Endodermal cell (in vitro differentiated cells): ENCODE measurements at places on chromosomes 13 and 19. TPM values are rescaled to one million over a fixed set of nuclear protein-coding genes. Genes with fewer than 3 reads are reported as not detected.
A peak's percentile ranks its signal among the peaks of the same experiment; 100 is the strongest.

Gene ZNF723
- total RNA-seq, result not detected in 3 replicates

Gene LYPD3
- 0.50 and 0.51 TPM in 2 replicates for total RNA-seq

Gene MED4
- 55.1 and 56.4 TPM in 2 replicates for total RNA-seq

- no peaks in the 10 kb centered on the region for H3K27me3 ChIP-seq
- no peak within 1 kb of the TSS for H3K27ac ChIP-seq
- peaks cover 7% of the 10 kb centered on the region for H3K36me3 ChIP-seq
- DNase-seq, result peak; percentile 95
- H3K4me3 ChIP-seq, result peak within 1 kb of the TSS; percentile 95
- H3K4me1 ChIP-seq, result no peaks in the 10 kb centered on the region
Observed at GRCh38 chr19:53192771-53193534, at the start of gene ZNF665. TSS of gene ZNF665 (minus strand) at chr19:53193358. CDS start at chr19:53182898, 10,460 bp downstream.

- no peak overlapping the region for H3K4me3 ChIP-seq
- H3K36me3 ChIP-seq, result peaks cover 4% of the 10 kb centered on the region
- no peaks in the 10 kb centered on the region for H3K4me1 ChIP-seq
- no peak for DNase-seq
Observed at GRCh38 chr19:19451429-19452242, 46.2 kb downstream of the GATAD2A start.

DNA sequence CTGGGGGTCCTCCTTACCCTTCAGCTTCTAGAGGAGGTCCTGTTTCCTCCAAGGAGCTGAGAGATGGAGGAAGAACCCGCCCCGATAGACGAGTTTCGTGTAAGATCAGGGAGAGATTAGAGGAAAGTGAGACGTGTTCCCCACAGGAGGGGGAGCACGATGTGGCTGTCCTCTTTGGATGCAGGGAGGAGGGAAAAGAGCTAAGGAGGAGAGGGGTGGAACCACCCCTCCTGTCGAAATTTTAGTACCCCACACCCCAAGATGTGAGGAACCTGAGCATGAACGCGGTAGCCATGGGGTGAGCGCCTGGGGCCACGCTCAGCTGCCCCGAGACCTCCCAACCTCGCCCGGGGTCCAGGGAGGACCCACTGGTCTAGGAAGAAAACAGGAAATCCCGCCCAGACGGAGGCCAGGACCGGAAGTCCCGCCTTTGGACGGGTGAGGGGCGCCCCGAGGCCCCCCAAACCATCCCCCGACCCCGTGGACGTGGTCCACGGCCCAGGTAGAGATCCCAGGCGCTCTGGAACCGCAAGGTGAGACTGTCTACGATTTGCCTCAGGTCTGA is 1.2 kb downstream of the AKT1S1 start:
- DNase-seq, result peak; percentile 84
- H3K36me3 ChIP-seq, result peaks cover 24% of the 10 kb centered on the region
- H3K27me3 ChIP-seq, result no peaks in the 10 kb centered on the region
- peak overlapping the region; percentile 61 for H3K27ac ChIP-seq
- peak overlapping the region; percentile 96 for H3K4me3 ChIP-seq

DNA sequence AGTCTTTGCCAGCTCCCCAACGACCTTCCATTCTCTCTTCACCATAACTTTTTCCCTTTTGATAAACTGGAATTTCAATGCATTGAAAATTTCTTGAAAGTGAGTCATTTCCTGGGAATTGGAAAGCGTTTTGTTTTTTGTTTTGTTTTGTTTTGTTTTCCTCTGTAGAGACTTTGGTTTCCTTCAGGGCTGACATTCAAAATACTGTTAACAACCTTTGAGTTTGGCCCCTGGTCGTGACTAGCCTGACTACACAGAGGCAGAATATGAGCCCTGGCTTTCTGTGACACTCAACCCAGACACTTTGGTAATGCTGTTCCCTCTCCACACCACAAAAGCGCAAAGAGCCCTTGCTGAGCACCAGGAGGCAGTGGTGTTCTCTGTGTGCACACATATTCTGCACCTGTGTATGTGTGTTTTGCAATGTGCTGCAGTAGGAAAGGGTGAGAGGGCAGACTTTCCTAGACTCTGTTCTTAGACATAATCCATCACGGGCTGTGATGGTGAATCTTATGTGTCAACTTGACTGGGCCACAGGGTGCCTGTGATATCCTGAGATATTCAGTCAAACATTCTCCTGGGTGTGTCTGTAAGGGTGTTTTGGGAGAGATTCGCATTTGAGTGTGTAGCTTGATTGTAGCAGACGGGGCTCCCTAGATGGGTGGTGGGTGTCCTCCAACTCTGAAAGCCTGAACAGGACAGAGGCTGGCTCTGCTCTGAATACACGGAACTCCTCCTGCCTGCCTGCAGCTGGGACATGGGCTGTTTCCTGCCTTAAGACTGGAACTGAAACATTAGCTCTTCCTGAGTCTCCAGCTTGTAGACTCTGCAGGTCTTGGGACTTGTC is 29.5 kb upstream of the ANKRD10 start:
- peak; percentile 69 for DNase-seq
- H3K4me1 ChIP-seq, result no peaks in the 10 kb centered on the region
- H3K36me3 ChIP-seq, result no peaks in the 10 kb centered on the region
- H3K27ac ChIP-seq, result no peak overlapping the region

DNA sequence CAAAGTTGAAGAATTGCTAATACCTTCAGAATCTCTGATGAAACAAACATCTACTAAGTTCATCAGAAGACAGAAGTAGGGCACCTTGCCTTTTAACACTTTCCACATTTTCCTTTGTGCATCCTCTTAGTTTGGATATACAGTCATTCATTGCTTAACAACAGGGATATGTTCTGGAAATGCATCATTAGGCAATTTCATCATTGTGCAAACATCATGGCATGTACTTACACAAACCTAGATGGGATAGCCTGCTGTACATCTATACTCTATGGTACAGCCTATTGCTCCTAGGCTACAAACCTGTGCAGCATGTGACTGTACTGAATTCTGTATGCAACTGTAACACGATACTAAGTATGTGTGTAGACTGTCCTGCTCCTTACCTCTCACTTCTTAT is 169.8 kb downstream of the SUCLA2 start:
- no peaks in the 10 kb centered on the region for H3K4me1 ChIP-seq
- no peaks in the 10 kb centered on the region for H3K36me3 ChIP-seq
- H3K4me3 ChIP-seq, result no peak overlapping the region
- H3K27me3 ChIP-seq, result no peaks in the 10 kb centered on the region
- no peak for DNase-seq

GRCh38 chr19:10634963-10635362 is 9.6 kb downstream of the SLC44A2 start:
- peaks cover 59% of the 10 kb centered on the region for H3K36me3 ChIP-seq
- H3K4me1 ChIP-seq, result no peaks in the 10 kb centered on the region
- no peak overlapping the region for H3K4me3 ChIP-seq
- H3K27me3 ChIP-seq, result no peaks in the 10 kb centered on the region
- no peak overlapping the region for H3K27ac ChIP-seq

DNA sequence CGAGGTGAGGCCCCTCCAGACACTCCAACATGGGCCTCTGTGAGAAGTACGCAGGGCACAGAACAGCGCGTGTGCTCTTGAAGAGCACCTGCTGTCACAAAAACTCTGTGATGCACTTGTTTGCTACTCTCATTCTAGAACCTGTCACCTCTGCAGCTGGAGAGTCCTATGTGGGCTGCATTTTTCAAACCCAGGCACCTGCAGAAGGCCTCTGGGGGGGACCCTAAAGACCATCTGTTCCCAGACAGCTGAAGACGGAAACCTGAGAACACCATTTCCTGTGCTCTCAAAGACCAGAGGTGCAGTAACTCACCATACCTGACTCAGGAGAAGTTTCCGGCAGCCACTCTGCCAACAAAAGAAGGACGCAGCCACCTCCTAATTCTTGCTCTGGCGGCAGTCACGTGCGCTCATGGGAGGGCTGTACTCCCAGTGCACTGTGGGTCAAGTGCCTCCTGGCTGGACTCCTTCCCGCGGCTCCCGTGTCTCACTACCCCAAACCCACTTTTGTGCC is 28.1 kb downstream of the RANBP3 start:
- no peak overlapping the region for H3K27ac ChIP-seq
- no peak for DNase-seq
- no peak overlapping the region for H3K4me3 ChIP-seq
- no peaks in the 10 kb centered on the region for H3K27me3 ChIP-seq
- peaks cover 32% of the 10 kb centered on the region for H3K4me1 ChIP-seq
- H3K36me3 ChIP-seq, result peaks cover 25% of the 10 kb centered on the region

DNA sequence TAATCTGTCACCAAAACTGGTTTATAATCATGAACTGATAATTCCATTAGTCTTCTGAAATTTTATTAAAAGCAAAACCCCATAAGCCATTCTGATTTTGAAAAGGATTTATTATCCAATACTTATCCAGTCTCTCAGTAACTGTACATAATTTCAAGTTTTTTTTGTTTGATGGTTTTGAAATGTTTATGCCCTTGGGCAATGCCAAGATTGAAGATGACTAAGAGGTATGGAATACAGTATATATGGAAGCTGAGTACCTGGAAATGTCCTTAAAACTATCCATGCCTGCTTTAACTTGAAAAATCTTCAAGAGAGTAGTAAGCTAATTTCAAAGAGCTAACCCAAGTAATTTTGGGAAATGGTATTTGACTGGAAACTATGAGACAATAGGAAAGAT is 1.8 kb upstream of the NEK5 start:
- DNase-seq, result no peak
- no peaks in the 10 kb centered on the region for H3K4me1 ChIP-seq
- H3K27ac ChIP-seq, result no peak overlapping the region
- no peak overlapping the region for H3K4me3 ChIP-seq
- peaks cover 47% of the 10 kb centered on the region for H3K36me3 ChIP-seq
